ENCODE measurements at places on chromosomes 1 and 21. TPM values are rescaled to one million over a fixed set of nuclear protein-coding genes. Genes with fewer than 3 reads are reported as not detected.

DNA sequence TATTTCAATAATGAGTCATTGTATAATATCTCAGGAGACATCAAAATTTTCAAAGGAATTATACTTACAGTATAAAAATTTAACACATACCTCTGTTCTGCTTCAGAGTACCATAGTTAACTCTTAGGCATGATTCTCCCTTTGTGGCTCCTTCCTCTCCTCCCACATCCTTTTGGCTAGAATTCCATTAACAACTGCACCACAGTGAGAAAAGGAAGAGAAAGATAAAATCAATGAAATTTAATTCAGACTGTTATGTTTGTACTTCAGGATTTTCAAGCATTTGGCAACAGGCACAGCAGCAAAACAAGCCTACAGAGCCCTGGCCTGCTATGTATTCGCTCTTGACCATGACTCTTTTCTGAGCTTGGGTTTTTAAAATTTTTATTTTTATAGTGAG lies 57.2 kb upstream of the SGIP1 start:
- no peak for DNase-seq

DNA sequence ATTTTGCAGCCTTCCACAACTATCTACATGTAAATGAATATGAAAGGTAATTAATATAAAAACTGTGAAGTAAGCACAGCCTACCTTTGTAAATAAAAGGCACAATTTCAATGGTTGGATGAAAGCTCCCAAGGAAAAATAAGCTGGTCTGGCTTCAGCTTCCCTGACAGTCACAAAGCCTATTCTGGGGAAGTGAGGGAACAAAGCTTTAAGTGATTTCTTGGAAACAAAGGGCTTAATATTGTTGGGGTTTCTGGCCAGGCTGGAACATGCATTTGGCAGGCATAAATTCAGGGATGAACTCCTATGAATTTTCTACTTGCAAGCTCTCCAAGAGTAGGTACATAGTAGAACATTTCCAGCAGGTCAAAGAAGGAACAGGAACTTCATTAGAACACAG lies 17.3 kb downstream of the BCAS2 start:
- DNase-seq, result no peak

- no peak for DNase-seq
These were observed 13.9 kb upstream of the BTG2 start for GRCh38 chr1:203291201-203292096.

DNA sequence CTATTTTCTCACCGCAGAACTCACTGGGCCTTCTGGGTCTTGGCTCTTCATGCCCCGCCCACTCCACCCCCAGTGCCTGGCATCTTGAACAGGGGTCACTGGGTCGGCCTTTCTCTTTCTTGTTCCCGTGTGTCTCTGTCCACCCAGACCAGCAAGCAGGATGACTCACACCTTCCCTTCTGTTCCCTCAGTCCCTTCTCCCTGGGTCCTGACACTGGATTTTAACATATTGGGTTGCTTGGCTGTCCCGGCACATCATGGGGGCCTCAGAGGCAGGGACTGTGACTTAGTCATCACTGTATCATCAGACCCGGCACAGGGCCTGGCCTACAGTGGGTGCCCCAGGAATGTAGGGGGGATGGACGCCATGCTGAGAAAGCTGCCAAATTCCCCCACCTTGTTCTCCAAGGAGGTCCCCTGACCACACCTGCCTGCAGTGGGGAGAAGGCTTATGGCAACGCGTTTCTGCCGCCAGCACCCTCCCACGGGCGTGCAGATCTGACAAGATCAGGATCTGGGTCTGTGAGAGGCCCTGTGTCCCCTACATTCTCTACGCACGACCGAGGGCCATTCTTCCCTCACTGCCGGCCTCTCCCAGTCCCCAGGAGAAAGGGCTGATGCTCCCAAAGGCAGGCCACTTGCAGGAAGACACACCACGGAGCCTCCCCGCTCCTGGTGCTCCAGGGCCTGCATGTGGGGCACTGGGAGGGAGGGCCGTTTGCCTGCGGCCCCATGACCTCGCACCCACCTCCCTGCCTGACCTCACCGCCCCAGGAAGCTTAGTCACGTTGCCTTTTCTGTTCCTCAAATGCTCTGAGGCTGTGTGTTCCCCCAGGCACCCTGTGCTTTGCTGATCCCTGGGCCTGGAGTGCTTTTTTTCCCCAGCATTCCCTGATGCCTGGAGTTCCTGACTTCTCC lies 157.2 kb upstream of the TMEM51 start:
- no peak for DNase-seq

GRCh38 chr21:44299458-44300261 lies at the start of gene PFKL:
TSS of gene PFKL (plus strand) at chr21:44300053. CDS start at chr21:44300106, 53 bp downstream.
- no peak for DNase-seq

GRCh38 chr1:47782414-47783166 lies 214.6 kb downstream of the TRABD2B start:
- DNase-seq, result no peak

DNA sequence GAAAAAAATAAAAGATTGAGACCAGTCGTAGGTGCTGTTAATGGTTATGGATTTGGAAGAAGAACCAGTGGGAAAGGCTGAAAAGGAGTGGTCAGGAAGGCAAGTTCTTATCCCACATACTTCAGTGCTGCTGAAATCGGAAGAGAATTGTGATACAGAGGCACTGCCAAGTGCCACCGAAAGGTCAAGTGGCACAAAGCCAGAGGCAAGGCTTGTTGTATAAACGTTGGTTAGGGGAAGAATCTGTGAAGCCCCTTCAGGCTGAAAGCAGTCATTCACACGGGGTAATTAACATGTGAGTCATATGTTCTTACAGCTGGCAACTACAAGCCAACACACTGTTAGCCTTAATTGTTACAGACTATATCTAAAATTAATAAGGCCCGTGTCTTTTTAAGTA lies 48.8 kb downstream of the ZBTB40 start:
- DNase-seq, result no peak

DNA sequence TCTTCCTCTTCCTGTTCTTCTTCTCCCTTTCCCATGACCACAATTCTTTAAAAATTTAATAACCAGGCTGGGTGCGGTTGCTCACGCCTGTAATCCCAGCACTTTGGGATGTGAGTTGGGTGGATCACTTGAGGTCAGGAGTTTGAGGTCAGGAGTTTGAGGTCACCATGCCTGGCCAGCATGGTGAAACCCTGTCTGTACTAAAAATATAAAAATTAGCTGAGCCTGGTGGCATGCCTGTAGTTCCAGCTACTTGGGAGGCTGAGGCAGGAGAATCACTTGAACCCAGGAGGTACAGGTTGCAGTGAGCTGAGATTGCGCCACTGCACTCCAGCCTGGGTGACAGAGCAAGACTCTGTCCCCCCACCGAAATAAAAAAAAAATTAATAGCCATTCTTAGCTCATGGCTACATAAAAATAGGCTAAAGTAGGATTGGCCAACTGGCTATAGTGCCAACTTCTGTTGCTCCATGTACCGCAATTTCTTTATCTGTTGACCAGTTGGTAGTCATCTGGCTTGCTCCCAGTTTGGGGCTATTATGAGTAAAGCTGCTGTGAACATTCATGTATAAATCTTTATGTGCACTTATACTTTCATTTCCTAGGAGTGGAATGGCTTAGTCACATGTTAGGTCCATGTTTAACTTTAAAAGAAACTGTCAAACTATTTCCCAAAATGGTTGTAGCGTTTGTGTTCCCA lies 136.3 kb downstream of the PEX14 start:
- no peak for DNase-seq

DNA sequence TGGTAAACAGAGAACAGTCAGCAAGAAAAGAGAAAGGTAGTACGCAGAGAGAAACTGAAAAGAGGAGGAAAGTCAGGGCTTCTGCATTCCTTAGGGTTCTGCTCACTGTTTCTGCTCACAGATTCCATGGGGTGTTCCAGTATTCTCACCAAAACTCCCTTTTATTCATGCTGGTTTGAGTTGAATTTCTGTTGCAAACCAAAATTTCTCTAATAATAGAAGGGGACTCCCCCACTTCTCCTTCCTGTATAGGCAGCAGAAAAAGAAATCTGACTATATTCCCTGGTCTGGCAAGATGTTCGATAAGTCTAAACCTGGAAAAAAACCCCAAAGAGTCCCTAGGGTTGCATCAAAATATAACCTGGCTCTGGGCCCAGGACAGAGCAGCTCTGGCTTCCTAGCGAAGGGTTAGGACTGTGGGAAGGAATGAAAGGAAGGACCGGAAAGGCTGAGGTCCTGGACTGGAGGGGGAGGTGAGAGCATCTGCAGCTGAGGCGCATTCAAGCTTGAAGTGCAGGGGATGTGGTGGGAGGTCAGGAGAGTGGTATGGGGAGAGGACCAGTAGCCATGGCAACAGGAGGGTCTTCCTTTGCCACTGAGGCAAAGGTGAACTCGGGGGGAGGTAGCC lies 18.8 kb upstream of the RGS16 start:
- no peak for DNase-seq

GRCh38 chr1:232166942-232167341 lies 463.0 kb downstream of the SIPA1L2 start:
- no peak for DNase-seq

- DNase-seq, result no peak
These were observed 74.7 kb downstream of the LHX8 start for GRCh38 chr1:75208862-75209261.

- DNase-seq, result no peak
These were observed 26.0 kb downstream of the ATF6 start for GRCh38 chr1:161791904-161792655.

DNA sequence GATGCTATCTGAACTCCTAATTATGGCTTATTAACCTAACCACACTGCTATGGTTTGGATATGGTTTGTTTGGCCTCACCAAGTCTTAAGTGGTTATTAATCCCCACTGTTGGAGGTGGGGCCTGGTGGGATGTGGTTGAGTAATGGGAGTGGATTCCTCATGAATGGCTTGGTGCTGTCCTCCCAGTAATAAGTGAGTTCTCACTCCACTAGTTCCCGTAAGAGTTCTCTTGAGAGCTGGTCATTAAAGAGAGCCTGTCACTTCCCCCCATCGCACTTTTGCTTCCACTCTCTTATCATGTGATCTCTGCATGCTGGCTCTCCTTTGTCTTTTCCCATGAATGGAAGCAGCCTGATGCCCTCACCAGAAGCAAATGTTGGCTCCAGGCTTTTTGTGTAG lies 328.8 kb downstream of the PLA2G4A start:
- DNase-seq, result no peak

DNA sequence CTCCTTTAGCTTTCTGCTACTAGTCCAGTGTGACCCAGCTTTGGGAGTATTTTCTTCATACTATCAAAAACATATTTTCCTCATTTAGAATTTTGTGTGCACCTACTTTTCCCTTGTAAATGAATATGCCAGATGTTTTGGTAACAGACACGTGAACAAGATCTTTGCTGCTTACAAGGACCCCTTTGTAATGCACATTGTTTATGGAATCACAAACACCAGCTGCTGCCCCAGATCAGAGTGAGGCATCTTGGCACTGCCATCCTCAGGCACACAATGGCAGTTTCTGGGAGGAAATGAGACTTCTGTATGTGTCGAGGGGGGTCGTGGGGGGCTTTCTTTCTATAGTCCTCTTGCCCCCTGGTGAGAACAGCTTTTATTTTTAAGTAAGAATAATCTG lies 115.7 kb downstream of the RGL1 start:
- no peak for DNase-seq

DNA sequence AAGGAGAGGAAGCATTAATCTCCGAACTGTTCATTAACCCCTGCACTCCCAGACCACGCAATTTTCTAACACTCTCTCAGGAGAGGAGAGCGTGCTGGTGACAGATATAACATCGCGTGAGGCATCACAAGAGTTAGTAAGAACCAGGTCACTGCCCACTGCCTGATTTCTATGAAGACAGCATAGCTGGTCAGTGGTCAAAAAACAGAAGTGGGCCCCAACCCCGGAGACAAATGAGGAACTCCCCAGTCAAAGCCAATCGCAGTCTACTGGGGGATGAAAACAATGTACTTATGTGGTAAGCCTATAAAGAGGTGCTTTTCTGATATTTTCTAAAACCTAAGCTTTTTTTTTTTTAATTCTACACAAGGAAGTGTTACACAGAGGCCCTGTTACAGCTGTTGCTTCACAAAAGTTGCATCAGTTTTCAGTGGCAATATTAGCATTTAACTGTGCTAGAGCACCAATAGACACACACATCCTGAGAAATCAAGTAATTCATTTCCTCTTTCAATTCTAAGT lies 231.8 kb upstream of the IRF2BP2 start:
- DNase-seq, result no peak

- no peak for DNase-seq
These were observed 2.1 kb downstream of the CLCA1 start for GRCh38 chr1:86470859-86471258.

DNA sequence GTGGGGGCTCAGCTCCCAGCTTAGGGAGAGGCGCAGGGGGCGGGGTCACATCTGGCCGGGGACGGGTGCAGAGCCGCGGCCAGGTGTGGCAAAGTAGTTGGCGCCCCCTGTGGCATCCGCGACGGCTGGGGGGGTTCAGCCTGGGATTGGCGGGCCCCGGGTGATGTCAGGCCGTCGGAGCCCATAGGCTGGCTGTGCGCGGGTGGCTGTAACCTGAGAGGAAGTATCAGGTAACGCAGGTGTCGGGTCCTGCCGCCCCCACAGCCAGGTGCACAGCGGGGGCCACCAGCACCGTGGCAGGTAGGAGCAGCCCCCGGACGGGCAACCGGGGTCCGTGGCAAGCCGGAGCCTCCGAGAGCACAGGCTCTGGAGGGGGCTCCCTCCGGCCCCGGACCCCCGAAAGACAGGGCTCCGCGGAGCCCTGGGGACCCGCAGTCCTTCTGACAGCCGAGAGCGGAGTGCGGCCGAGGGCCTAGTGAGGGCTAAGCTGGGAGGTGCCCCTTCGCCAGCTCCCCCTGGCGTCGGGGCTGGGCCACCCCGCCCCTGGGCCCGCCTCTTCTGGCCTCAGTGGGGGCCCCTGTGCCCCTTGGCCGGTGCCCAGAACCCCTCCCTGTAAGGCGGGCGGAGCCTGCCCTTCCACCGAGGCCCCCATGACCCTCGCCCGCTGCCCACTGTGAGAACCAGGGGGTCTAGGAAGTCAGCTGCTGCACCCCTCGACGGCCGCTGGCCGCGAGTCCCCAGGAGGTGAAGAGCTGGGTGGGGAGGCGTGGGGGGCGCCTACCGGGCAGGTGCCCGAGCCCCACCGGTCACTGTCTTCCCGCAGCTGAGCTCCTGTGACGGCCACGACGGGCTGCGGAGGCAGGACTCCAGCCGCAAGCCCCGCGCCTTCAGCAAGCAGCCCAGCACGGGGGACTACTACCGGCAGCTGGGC lies 17.9 kb downstream of the TNFRSF25 start:
- DNase-seq, result no peak

The LAD1 gene
- polyA plus RNA-seq, result 32.8 TPM

The OLFML3 gene
- polyA plus RNA-seq, result 189 TPM

The FAM229A gene
- polyA plus RNA-seq, result 2.8 TPM

The PIGP gene
- polyA plus RNA-seq, result 38.8 TPM

The SYF2 gene
- polyA plus RNA-seq, result 99.6 TPM

The NEK2 gene
- polyA plus RNA-seq, result 18.6 TPM

The VHLL gene
- not detected for polyA plus RNA-seq

The SYCP1 gene
- 0.10 TPM for polyA plus RNA-seq

The OVAAL gene
- not detected for polyA plus RNA-seq

The C1orf210 gene
- 23.8 TPM for polyA plus RNA-seq

The ACTA1 gene
- 3.0 TPM for polyA plus RNA-seq

The TNFRSF18 gene
- 0.76 TPM for polyA plus RNA-seq

Measured in left renal cortex interstitium (tissue), 4 donors.